ENCODE measurements at places on chromosomes 7 and 10.

GRCh38 chr7:121913947-121914675, 41.1 kb downstream of the PTPRZ1 start:
- no peak for DNase-seq

- no peak for DNase-seq
Measured at GRCh38 chr7:115634633-115635032, 395.9 kb downstream of the TFEC start.

- no peak for DNase-seq
Measured at GRCh38 chr7:157516311-157516710, 179.5 kb downstream of the DNAJB6 start.

DNA sequence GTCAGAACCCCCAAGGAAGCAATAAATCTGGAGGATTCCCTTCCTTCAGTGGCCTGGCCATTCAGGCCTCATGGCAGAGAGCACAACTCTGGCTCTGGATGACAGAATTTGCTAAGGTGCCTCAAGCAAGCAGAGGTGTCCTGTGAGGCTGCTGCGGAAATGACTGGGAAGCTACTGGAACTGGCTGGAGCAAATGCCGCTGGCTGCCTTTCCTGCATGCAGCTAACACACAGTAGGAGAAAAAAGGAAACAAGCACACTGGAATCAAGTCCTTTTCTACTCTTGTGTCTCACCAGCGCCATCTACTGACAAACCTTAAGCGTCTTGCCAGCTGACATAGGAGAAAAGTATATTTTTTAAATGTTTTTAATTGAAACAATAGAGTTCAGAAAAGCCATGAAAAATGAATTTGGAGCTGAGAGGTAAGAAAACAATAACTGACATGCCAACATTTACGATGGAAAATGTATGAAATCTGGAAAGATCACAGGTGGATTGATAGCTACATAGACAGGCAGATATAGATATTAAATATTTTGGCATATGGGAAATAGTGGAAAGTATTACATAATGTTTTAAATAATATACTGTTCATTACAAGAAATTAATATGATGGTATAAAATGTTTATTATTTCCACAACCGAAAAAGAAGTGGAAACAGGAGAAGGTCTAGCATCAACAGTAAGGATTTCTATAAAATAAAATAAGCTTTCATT, 951.6 kb downstream of the ANKRD7 start:
- DNase-seq, result no peak

GRCh38 chr10:3534433-3534832, 250.6 kb downstream of the KLF6 start:
- DNase-seq, result no peak

DNA sequence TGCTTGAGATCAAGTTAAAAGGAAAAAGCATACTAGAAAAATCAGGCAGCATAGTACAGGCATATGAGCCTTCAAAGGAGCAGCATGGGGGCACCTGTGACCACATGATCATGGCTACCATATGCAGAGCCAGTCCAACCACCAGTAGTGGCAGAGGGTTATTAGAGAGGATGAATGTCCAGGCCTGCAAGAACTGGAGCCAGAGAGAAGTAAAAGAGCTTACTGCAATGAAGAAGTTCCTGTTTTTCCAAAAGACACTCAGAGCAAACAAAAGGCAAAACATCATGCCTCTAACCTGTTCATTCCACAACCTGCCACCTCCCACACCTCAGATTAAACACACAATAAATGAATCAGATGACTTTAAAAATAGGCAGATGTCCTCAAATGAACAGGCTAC, 99.6 kb upstream of the NAMPT start:
- no peak for DNase-seq

- DNase-seq, result no peak
Measured at GRCh38 chr7:129089521-129090212, 34.8 kb upstream of the TNPO3 start.

GRCh38 chr10:14513123-14513522, 182.4 kb upstream of the FRMD4A start:
- DNase-seq, result no peak

GRCh38 chr10:11611248-11612020, at the start of gene USP6NL:
Gene USP6NL, minus strand, starts transcription at chr10:11611650. Its CDS starts 14,016 bp downstream, at chr10:11597634.
- DNase-seq, result peak; percentile 68

GRCh38 chr10:17814973-17815372, 5.8 kb downstream of the MRC1 start:
- DNase-seq, result no peak

- no peak for DNase-seq
Measured at GRCh38 chr7:19397911-19398310, 252.7 kb upstream of the FERD3L start.

- DNase-seq, result no peak
Measured at GRCh38 chr10:119396008-119396708, 146.4 kb downstream of the RGS10 start.

- DNase-seq, result no peak
Measured at GRCh38 chr10:5663692-5664427, 2.5 kb downstream of the ASB13 start.

GRCh38 chr7:127988751-127989150, 42.5 kb downstream of the LRRC4 start:
- DNase-seq, result no peak

- DNase-seq, result no peak
Measured at GRCh38 chr7:55569797-55570196, 2.5 kb downstream of the VOPP1 start.

GRCh38 chr7:71972534-71972933, 439.6 kb downstream of the CALN1 start:
- no peak for DNase-seq

- DNase-seq, result no peak
Measured at GRCh38 chr7:149599636-149600206, 102.1 kb upstream of the ZNF746 start.

DNA sequence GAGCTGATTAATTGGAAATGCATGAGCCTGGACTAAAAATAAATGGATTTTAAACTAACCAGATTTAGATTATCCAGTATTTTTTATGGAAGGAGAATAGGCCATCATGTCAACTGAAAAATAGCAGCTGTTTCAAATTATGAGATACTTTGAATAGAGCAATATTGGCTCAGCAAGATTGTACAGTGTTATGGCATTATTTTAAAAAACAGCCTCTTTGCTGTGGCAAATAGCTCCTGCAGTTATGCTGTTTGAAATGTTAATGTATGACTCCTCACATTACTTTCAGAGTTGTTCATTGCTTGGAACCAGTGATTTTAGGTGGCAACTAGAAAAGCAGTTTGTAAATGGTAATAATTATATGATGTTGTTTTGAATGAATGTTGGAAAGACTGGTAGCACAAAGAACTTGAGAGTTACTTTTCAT, 244.5 kb downstream of the KIAA1217 start:
- DNase-seq, result no peak

DNA sequence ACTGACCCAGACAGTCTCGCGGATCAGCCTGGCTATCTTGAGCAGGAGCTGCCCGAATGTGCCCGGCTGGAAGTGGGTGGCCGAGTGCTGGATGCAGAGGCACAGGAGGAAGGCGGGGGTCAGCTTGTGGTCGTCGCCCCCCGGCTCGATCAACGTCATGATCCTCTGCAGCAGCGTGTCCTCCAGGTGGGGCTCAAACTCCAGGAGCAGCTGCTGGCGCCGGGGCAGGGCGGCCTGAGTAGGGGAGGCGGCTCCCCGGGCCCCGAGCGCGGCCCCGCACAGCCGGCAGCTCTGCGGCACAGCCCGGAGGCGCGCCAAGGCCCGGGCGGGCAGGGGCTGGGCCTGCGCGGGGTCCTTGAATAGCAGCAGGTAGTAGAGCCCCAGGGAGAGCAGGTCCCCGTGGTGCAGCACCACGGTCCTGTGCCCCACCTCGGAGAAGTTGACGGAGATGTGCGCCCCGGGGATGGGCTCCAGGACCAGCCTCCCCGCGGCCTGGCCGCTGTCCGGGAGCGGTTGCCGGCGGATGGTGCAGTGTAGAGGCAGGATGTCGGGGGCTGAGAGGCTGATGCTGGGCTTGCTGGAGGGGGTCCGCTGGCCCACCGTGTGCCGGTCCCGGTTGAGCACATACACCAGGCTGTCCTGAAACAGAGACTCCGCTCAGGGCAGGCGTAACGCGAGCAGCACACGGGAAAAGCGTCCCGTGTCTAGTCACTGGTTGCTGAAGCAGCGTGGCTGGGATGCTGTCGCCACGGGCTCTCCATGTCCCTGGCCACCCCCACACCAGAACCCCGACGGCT, 27.0 kb downstream of the PAPOLB start:
- DNase-seq, result no peak

DNA sequence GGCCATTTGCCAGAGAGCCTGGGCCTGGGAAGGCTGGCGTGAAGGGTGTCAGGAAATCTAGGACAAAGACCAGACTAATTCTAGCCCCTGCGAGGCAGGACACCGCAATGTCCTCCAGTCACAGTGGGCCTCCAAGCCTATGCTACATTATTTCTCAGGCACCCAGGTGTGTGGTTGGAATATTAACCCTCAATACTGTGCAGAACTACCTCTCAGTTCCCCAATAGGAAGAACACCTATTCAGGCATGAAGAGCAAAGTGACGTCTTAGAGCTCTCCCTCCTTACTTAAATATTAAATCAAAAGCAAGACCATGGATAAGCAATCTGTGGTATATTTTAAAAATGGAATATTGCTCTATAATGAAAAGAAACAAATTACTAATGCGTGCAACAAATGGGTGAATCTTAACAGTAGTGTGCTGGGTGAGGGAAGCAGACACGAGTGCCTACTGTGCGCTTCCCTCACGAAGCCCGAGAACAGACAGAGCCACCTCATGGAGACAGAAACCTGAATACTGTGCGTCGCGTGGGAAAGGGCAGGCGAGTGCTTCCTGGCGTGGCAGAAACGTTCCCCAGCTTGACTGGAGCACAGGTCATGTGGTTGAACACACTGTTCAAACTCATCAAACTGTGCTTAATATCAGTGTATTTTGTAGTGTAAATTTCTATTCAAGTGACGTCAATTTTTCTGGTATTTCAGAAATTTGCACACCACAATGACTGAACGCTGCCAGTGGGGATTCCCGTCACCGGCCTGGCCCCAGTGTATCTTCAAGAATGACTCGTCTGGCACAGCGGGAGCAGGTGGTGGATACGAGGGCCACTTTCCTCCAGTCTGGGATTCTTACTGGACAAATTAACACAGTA, 15.5 kb upstream of the PTPRN2 start:
- no peak for DNase-seq

DNA sequence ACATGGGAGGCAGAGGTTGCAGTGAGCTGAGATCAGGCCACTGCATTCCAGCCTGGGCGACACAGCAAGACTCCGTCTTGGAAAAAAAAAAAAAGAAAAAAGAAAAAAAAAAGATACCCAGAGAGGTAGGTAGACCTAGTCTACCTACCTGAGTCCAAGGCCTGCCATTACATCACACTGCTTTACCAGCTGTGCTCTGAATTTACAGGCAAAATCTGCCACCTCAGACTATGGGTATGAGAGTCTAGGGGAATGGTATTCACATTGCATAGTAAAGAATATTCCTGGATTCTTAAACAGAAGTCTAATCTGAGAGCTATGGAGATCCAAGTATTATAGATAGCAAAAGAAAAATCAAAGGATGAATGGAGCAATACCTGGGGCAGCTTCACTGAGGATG, 50.2 kb downstream of the NDUFB2 start:
- no peak for DNase-seq

- DNase-seq, result no peak
Measured at GRCh38 chr7:28125431-28126409, 54.9 kb downstream of the JAZF1 start.

DNA sequence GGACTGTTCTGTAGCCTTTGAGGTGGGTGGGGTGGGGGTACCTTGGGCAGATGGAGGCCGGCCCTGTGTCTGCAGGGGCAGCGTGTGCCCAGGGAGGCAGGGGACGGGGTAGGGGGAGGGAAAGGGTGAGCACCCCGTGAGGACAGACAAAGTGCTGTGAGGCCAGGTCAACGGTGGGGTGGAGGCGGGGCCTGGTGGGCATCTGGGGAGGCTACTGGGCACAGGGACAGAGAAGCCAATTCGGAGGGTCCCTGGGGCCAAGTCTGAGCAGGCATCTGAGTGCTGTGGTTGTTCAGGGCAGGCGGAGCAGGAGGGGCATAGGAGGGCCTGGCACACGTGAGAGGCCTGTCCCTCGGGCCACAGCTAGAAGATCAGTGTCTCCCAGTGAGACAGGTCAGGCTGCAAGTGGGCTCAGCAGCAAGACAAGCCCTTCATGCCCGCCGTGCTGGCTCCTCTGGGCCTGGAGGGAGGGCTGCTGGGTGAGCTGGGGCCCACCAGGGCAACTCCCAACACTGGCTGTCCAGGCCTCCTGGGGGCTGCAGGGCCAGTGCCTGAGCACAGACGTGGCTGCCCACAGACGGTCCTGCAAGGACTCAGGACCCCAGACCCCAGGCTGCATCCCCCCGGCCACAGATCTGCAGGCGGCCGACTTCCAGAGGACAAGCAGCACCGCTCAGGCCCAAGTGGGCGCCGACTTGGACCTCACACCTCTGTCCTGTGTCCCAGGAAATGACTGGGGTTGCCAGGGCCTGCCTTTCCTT, 26.4 kb upstream of the KNDC1 start:
- no peak for DNase-seq

- no peak for DNase-seq
Measured at GRCh38 chr10:21506351-21506750, 19.1 kb downstream of the SKIDA1 start.

DNA sequence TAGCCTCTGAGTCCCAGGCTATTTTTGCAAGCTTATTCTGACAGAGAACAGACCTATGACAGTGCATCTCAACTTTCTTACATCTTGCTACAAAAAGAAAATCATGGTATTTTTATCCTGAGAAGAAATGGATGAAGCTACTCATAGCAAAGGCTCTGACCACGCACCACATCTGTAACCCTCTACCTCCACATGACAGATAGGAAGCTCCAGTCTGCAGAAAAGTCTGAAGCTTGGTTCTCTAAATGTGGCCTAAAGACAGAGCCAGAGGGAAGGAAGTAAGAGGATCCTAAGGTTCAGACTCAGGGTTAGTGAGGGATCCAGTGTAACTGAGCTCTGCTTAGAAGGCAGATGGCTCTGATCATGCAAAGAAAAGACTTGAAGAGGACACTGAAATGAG, 58.4 kb upstream of the ABCB5 start:
- no peak for DNase-seq

- DNase-seq, result no peak
Measured at GRCh38 chr7:157656195-157656769, 319.5 kb downstream of the DNAJB6 start.

DNA sequence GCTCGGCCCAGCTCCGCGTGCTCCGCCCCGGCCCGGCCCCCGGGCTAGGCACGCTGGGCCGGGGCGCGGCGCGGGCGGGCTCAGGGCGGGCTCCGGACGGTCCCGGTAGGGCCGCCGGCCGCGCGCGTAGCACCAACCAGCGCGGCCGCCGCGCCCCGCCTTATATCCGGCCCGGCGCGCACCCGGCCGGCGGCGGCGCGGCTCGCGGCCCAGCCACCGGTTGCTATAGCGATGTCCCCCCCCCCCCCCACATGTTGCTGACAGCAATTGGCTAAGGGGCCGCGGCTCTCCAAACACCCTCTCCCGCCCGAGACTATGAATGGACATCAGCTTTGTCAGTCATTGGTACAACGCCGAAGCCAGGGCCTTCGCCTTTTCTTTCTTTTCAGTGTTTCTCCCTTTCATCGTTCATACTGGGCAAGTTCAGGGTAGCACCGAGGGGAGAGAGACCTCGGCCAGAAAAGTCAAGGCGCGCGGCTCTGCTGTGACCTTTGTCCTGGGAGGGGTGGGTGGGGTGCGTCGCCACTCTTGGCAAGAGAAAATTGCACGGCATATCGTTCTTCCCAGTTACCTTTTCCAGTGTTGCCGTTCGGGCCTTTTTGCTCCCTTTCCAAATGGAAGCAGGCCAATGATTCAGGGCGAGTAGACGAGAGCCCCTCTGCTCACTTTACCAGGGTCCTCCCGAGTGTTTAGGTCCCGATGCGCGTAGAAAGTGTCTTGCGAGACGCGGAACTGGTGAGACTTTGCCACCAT, 354.2 kb downstream of the DNAJB6 start:
- DNase-seq, result no peak

Data from stimulated activated CD4-positive, alpha-beta T cell treated with anti-CD3 and anti-CD28 coated beads, Interleukin-1b, Interleukin-23, amount 100 ng/mL, for 4 hours (primary cell).